ENCODE measurements at places on chromosomes 5 and 9. TPM values are rescaled to one million over a fixed set of nuclear protein-coding genes. Genes with fewer than 3 reads are reported as not detected.
A peak's percentile ranks its signal among the peaks of the same experiment; 100 is the strongest.

C5orf58 gene
- total RNA-seq: not detected

OGN gene
- 0.11 TPM for total RNA-seq

KIAA0825 gene
- total RNA-seq: 1.5 TPM

GRCh38 chr5:67998709-67999261 is 216.8 kb upstream of the PIK3R1 start:
- no peaks in the 10 kb centered on the region for H3K27me3 ChIP-seq
- H3K27ac ChIP-seq: no peak overlapping the region
- no peak for DNase-seq
- H3K4me1 ChIP-seq: no peaks in the 10 kb centered on the region
- H3K4me3 ChIP-seq: no peak overlapping the region

DNA sequence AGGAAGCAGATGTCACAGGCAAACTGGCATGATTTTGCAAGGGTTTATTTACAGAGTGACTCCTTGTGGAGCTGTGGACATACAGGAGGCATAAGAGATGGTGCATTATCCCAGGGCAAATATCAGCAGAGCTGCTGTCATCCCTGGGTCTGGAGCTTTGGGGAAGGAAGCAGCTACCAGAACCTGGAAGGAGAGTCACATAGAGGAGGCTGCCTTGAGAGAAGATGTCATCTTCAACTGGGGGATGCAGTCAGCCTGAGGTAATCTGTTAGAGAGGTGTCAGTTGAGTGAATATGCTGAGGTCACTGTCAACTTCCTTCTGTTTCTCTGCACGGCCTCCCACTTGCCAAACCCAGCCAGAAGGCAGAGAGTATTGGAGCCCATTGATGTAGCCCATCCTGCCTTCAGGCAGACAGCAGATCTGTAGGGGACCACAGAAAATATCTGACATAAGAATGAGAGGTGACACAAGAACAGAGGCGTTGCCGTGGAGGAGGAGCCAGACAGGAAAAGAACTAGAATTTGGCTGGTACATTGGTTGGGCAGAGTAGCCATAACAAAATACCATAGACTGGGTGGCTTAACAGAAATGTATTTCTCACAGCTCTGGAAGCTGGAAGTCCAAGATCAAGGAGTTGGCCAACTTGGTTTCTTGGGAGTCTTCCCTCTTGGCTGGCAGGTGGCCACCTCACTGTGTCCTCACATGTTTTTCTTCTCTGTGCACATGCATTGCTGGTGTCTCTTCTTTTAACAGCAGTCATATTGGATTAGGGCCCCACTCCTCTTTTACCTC is 102.8 kb downstream of the SNX18 start:
- no peak overlapping the region for H3K4me3 ChIP-seq
- no peak overlapping the region for H3K27ac ChIP-seq
- no peak for DNase-seq
- no peaks in the 10 kb centered on the region for H3K27me3 ChIP-seq
- peaks cover 5% of the 10 kb centered on the region for H3K4me1 ChIP-seq

DNA sequence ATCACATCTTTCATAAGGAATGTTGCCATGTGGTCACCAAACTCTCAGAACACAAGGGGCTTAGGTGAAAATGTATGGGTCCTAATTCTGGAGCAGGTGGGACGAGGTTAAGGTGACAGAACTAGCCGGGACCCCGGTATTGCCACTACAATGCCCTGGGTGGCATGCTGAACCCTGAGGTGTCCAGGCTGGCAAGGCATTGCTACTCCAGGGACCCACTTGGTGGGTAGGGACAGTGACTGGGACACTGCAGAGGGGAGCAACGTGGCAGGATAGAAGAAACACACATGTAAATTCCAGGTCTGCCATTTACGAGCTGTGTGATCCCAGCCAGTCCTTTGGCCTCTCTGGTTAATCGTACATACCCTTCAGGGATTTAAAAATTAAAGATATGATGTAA is 206.9 kb upstream of the MVB12B start:
- H3K27me3 ChIP-seq: peaks cover 18% of the 10 kb centered on the region
- no peak overlapping the region for H3K4me3 ChIP-seq
- no peaks in the 10 kb centered on the region for H3K4me1 ChIP-seq
- DNase-seq: no peak

- H3K27me3 ChIP-seq: no peaks in the 10 kb centered on the region
- H3K27ac ChIP-seq: peak overlapping the region; percentile 70
- no peaks in the 10 kb centered on the region for H3K36me3 ChIP-seq
- H3K4me1 ChIP-seq: peaks cover 23% of the 10 kb centered on the region
- peak overlapping the region; percentile 82 for H3K4me3 ChIP-seq
Observed at GRCh38 chr5:14872070-14872989, 752 bp upstream of the ANKH start.

DNA sequence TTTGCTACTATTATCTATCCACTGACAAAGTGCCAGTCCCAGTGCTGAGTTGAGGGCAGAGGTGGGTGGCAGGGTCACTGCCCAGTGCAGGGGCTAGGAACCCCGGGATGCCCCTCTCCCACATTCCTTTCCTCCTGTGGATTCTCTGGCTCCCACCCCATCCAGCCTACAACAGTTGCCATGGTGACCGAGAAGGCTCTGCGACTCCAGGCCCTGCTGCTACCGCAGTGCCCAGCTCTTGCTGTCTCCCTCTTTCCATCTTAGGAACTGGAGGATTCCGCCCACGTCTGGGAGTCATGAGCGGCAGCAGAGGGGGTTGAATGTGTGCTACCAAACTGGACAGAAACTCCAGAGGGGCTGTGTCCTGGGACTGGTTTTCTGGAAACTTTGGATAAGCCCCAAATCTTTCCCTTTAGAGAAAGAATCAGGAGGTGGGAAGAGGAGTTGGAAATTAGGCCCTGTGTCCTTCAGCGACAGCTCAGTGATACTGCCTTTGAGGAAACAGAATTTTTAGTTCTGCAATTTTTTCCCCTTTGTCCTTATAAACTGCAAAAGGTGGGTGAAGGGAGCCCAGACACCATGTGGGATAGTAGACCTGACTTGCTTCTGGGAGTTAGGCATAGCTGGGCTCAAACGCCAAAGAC is 20.7 kb upstream of the C5orf47 start:
- no peak overlapping the region for H3K27ac ChIP-seq
- no peak overlapping the region for H3K4me3 ChIP-seq
- no peaks in the 10 kb centered on the region for H3K36me3 ChIP-seq
- no peak for DNase-seq
- H3K27me3 ChIP-seq: no peaks in the 10 kb centered on the region

DNA sequence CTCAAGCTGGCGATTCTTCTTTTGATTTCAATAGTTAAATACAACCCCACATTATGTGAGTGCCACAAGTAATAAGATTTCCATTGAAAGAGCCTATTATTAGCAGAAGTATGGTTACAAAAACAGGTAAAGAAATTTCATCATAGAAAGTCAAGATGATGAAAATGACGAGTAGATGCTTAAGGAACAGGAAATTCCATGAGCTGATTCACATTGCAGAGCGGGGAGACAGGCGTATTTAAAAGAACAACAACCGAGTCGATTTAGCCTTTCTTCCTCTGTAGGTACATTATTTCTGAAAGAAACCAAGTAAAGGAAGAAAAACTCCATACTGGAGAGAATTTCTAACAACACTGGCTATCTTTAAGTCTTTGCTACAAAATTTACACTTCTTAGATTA is 310.4 kb downstream of the SLF1 start:
- no peak overlapping the region for H3K27ac ChIP-seq
- H3K4me1 ChIP-seq: no peaks in the 10 kb centered on the region
- H3K36me3 ChIP-seq: no peaks in the 10 kb centered on the region
- no peak overlapping the region for H3K4me3 ChIP-seq
- no peaks in the 10 kb centered on the region for H3K27me3 ChIP-seq

GRCh38 chr5:143177263-143177983 is 226.1 kb downstream of the NR3C1 start:
- H3K27ac ChIP-seq: no peak overlapping the region
- H3K4me3 ChIP-seq: no peak overlapping the region
- no peaks in the 10 kb centered on the region for H3K4me1 ChIP-seq
- H3K27me3 ChIP-seq: no peaks in the 10 kb centered on the region

DNA sequence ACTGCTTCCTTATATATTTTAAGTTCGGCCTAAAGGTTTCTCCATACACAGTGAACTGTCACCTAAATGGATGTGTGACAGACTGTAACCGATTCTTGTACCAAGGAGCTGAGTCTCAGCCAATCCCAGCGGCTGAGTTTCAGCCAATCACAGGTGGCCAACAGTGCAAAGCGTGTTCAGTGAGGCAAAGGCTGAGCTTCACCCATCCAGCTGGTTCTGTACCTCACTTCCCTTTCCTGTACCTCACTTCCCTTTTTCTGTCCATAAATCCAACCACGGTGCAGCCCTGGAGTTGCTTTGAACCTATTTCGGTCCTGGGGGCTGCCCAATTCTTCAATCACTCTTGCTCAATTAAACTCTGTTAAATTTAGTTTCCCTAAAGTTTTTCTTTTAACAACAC is 15.7 kb upstream of the TBC1D9B start:
- no peaks in the 10 kb centered on the region for H3K27me3 ChIP-seq
- H3K4me3 ChIP-seq: no peak overlapping the region
- no peaks in the 10 kb centered on the region for H3K4me1 ChIP-seq
- H3K27ac ChIP-seq: no peak overlapping the region
- no peaks in the 10 kb centered on the region for H3K36me3 ChIP-seq
